ENCODE measurements at places on chromosomes 16 and 17. TPM values are rescaled to one million over a fixed set of nuclear protein-coding genes. Genes with fewer than 3 reads are reported as not detected.

GRCh38 chr16:55643161-55643970, 12.4 kb upstream of the SLC6A2 start:
- peak; percentile 32 for DNase-seq

- DNase-seq, result no peak
Measured at GRCh38 chr16:89323120-89323960, 105.8 kb downstream of the ZNF778 start.

GRCh38 chr16:51146256-51146924, 4.7 kb downstream of the SALL1 start:
- DNase-seq, result no peak

DNA sequence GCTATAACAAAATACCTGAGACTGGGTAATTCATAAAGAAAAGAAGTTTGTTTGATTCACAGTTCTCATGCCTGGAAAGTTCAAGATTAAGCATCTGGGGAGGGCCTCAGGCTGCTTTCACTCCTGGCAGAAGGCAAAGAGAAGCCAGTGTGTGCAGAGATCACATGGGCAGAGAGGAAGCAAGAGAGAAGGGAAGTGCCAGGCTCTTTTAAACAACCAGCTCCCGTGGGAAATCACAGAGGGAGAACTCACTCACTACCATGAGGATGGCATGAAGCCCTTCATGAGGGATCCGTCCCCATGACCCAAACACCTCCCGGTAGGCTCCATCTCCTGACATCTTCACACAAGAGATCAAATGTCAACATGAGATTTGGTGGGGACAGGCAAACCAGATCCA, 501.6 kb downstream of the MAF start:
- no peak for DNase-seq

Gene CTDNEP1
- total RNA-seq, result 141 TPM

Gene MYCBPAP
- 1.7 TPM for total RNA-seq

Gene SPATA32
- 0.81 TPM for total RNA-seq

Gene MYH13
- not detected for total RNA-seq

Gene KRTAP4-3
- total RNA-seq, result not detected
